Psoas muscle (tissue), 8 donors: ENCODE measurements at places on chromosomes 2 and 18. TPM values are rescaled to one million over a fixed set of nuclear protein-coding genes. Genes with fewer than 3 reads are reported as not detected.

DNA sequence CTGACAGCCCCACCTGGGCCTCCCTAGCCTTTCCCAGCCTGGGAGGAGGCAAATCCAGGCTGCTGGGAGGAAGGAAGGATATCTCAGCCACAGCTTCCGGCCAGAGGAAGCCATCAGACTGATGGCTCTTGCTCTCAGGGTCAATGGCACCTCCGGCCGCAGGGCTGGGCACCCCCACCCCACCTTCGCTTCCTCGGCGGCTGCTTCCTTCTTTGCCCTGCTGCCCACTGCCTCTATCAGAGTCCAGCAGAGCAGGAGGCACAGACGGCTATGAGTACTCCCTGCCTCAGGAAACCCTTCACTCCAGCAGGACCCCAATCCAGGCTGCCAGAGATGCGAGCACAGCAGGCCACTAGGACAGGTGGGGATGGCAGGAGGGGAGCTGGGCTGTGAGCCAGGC, 3.3 kb downstream of the SEMA4C start:
- no peaks in the 10 kb centered on the region for H3K27me3 ChIP-seq
- peak overlapping the region; percentile 92 for H3K4me3 ChIP-seq
- H3K4me1 ChIP-seq, result peaks cover 11% of the 10 kb centered on the region
- peak overlapping the region; percentile 30 for H3K27ac ChIP-seq

- peak overlapping the region; percentile 93 for H3K27ac ChIP-seq
- H3K27me3 ChIP-seq, result no peaks in the 10 kb centered on the region
- H3K4me3 ChIP-seq, result peak overlapping the region; percentile 86
- DNase-seq, result no peak
- H3K36me3 ChIP-seq, result peaks cover 26% of the 10 kb centered on the region
- H3K4me1 ChIP-seq, result peaks cover 5% of the 10 kb centered on the region
Observed at GRCh38 chr2:219159771-219160185, 837 bp downstream of the NHEJ1 start.

DNA sequence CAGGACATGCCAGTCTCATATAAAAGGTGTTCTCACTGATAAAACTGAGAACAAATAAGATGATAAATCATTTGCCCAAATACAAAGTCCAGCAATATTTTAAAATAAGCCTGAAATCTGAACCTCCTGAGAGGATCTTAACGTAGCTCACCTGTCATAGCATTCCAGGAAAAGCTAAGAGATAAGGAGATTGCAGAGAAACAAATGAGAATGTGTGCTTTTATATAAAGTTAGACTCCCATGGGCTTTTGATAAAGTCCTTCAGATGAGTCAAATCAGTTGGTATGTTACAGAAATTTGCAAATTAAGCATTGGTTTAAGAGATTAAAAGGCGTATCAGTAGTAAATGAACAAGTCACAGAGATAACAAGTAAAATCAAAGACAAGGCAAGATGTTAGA, 452.9 kb upstream of the CHAC2 start:
- no peak for DNase-seq
- no peaks in the 10 kb centered on the region for H3K36me3 ChIP-seq
- no peaks in the 10 kb centered on the region for H3K4me1 ChIP-seq

DNA sequence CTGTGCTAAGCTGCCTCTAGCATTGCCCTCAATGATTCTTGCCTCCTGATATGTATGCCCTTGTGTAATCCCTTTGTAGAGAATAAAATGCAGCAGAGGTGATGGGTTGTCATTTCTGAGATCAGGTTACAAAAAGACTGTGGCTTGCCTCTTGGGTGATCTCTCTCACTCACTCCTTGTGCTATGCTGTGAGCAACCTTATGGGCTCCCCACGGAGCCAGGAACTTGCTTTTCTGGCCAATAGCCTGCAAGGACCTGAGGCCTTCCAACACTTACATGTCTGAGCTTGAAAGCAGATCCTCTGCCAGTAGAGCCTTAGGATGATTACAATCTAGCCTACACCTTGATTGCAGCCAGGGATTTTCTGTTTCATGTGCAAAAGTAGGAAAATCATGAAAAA, 123.1 kb upstream of the XIRP2 start:
- no peaks in the 10 kb centered on the region for H3K4me1 ChIP-seq
- no peak overlapping the region for H3K4me3 ChIP-seq
- no peak overlapping the region for H3K27ac ChIP-seq
- H3K36me3 ChIP-seq, result no peaks in the 10 kb centered on the region

- DNase-seq, result no peak
- H3K4me3 ChIP-seq, result no peak overlapping the region
- H3K36me3 ChIP-seq, result no peaks in the 10 kb centered on the region
- H3K27ac ChIP-seq, result no peak overlapping the region
- no peaks in the 10 kb centered on the region for H3K27me3 ChIP-seq
- no peaks in the 10 kb centered on the region for H3K4me1 ChIP-seq
Observed at GRCh38 chr2:182933629-182934028, 67.2 kb upstream of the FRZB start.

FEV gene
- polyA plus RNA-seq, result not detected

GREB1 gene
- polyA plus RNA-seq, result 3.2 TPM
